ENCODE measurements at places on chromosomes 6 and 20. TPM values are rescaled to one million over a fixed set of nuclear protein-coding genes. Genes with fewer than 3 reads are reported as not detected.

GRCh38 chr20:10633718-10634117, 40.1 kb downstream of the JAG1 start:
- no peak overlapping the region for H3K4me3 ChIP-seq
- no peaks in the 10 kb centered on the region for H3K27me3 ChIP-seq
- 0 out of 2 replicates have a peak, but pooled peaks cover 3% of the 10 kb centered on the region for H3K36me3 ChIP-seq
- no peak overlapping the region for H3K27ac ChIP-seq
- peaks cover 42% of the 10 kb centered on the region for H3K4me1 ChIP-seq

DNA sequence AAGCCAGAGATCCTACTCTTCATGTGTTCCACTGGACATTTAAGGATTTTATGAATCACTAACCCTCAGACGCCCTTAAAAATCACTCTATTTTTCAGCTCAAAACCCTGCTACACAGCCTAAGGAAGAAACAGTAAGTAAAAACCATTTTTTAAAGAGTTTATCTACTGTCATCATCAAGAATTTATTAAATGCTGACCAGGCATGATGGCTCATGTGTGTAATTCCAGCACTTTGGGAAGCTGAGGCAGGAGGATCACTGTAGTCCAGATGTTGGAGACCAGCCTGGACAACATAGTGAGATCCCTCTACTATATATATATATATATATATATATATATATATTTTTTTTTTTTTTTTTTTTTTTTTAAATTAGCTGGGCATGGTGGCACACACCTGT, 124.2 kb upstream of the ID4 start:
- H3K4me1 ChIP-seq: 0 out of 2 replicates have a peak, but pooled peaks cover 4% of the 10 kb centered on the region
- H3K27me3 ChIP-seq: no peaks in the 10 kb centered on the region
- H3K27ac ChIP-seq: no peak overlapping the region
- no peaks in the 10 kb centered on the region for H3K36me3 ChIP-seq
- no peak overlapping the region for H3K4me3 ChIP-seq
- no peak for DNase-seq

DNA sequence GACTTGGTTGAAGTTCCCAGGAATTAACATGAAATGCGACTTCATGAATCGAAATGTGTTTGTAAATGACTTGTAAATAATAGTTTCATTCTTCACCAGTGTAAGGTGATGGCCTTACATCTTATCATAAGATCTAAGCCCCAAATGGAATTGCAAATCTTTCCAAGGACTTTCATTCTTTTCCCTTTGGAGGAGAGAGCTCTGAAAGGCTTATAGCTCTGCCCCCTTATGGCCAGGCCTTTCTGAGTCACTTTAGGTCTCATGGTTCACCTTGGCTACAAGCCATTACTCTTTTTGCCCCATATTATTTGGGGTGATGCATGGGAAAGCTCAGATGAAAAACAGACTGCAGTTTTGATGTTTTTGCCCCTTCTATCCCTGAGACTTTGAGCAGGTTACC, 209.1 kb upstream of the BMP2 start:
- no peaks in the 10 kb centered on the region for H3K27me3 ChIP-seq
- no peak overlapping the region for H3K4me3 ChIP-seq
- H3K4me1 ChIP-seq: no peaks in the 10 kb centered on the region
- no peaks in the 10 kb centered on the region for H3K36me3 ChIP-seq
- DNase-seq: no peak

Gene HLA-DOA
- total RNA-seq: not detected

Gene TXNDC5
- 226 TPM for total RNA-seq

Gene NMBR
- 0.14 TPM for total RNA-seq

Gene RBBP8NL
- total RNA-seq: not detected

Gene MYMX
- not detected for total RNA-seq

Data from HFFc6 (cell line).